BJ (cell line): ENCODE measurements at places on chromosomes 1 and 21. TPM values are rescaled to one million over a fixed set of nuclear protein-coding genes. Genes with fewer than 3 reads are reported as not detected.

The ERICH3 gene
- not detected in 2 replicates for polyA plus RNA-seq

The BTBD8 gene
- polyA plus RNA-seq = 0.43 and 1.1 TPM in 2 replicates

The CD1B gene
- polyA plus RNA-seq = not detected in 2 replicates

GRCh38 chr1:212284332-212284743 is 872 bp upstream of the PPP2R5A start:
- DNase-seq = no peak

The IL22RA1 gene
- not detected in 2 replicates for polyA plus RNA-seq

GRCh38 chr21:42037943-42038342 is 27.8 kb upstream of the ZBTB21 start:
- DNase-seq = no peak

DNA sequence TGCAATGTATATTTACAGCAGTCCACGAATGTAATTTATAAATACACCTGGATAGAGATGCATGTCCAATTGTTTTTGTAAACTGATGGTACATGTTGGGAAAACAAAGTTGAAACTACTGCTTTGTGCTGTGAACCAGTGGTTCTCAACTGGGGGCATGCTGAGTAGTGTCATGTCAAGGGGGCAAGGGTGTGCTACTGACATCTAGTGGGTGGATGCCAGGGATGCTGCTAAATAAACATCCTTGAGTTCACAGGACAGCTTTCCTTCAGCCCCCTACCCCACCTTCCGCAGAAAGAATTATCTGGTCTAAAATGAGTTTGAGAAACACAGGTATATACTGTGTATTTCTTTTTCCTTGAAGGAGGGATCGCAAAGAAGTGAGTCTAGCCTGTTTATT is 95.9 kb downstream of the RASAL2 start:
- DNase-seq = no peak

The ZBTB8B gene
- polyA plus RNA-seq = not detected in 2 replicates

- no peak for DNase-seq
Measured at GRCh38 chr1:10833630-10834557, 37.4 kb upstream of the CASZ1 start.

DNA sequence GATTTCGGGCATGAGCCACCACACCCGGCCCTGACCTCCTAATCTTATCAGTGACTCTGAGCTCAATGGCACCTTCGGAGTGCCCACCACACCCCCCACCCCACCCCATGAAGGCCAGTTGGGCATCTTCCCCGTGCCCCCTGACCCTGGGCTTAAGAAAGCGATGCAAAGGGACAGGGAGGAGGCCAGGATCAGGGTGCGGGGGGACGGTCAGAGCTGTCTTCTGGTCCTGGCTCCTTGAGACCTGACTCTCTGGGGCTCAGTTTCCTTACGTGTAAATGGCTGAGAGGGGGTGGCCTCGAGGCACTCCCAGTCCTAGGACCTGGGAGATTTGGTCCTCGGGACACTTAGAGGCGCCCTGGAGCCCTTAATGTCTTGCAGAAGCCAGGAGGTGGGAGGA is 103.9 kb upstream of the VAMP3 start:
- no peak for DNase-seq

DNA sequence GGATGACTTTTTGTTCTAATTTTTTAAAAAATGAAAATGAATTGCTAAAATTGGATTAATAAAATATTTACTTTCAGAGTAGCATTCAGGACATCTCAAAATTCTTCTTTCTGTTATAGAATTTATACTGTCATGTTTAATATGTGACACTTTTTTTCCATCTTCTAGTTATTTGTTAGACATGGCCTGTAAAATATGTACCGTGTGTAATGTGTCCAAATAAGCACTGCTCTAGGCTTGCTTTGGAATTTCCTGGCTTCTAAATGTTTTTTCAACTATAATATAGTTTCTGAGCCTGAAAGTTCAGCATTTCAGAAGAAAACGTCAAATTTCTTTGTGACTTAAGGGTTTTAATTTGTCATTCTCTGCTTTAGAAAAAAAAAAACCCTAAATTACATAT is 243.6 kb downstream of the DNM3 start:
- DNase-seq = no peak

DNA sequence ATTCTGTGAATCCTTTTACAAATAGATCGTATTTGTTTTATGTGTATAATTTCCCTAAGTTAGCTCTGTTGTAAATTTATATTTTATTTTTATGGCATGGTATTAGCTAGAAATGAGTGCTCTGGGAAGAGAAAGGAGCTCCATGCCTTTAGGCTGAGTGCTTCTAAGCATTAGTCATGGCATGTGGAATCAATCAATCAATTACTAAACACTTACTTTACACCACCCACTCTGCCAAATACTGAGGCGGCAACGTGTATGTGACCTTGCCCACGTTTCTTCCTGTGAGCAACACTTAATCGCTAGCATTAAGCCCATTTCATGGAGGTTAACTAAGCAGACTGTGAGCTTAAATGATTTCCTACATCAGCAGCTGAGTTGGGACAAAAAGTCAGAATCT is 7.2 kb upstream of the BECN2 start:
- peak; percentile 62 for DNase-seq

GRCh38 chr1:116434849-116435248 is 61.8 kb downstream of the ATP1A1 start:
- DNase-seq = no peak

GRCh38 chr1:197429372-197429771 is 161.3 kb downstream of the CRB1 start:
- no peak for DNase-seq

The GCSAML gene
- not detected in 2 replicates for polyA plus RNA-seq

- DNase-seq = no peak
Measured at GRCh38 chr1:48917901-48918603, 141.4 kb upstream of the BEND5 start.

The PPFIA4 gene
- polyA plus RNA-seq = 2.0 and 3.8 TPM in 2 replicates

The SPRR5 gene
- polyA plus RNA-seq = not detected in 2 replicates

DNA sequence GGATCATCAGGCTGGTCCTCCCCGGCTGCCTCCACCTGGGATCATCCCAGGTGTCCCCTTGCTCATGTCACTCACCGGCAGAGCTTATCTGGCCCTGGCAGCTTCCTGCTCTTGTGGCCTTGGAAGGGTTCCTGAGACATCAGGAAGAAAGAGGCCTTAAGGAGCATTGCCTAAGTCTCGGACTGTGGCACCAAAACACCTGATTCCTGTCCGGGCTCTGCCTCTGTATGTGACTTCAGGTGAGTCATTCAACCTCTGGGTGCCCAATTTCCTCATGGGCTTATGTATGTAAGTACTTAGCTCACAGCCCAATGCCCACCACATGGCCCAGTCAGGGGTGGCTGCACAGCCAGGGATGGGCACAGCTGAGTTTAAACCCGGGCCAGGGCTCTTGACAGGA is 255.9 kb upstream of the VAMP3 start:
- DNase-seq = no peak

DNA sequence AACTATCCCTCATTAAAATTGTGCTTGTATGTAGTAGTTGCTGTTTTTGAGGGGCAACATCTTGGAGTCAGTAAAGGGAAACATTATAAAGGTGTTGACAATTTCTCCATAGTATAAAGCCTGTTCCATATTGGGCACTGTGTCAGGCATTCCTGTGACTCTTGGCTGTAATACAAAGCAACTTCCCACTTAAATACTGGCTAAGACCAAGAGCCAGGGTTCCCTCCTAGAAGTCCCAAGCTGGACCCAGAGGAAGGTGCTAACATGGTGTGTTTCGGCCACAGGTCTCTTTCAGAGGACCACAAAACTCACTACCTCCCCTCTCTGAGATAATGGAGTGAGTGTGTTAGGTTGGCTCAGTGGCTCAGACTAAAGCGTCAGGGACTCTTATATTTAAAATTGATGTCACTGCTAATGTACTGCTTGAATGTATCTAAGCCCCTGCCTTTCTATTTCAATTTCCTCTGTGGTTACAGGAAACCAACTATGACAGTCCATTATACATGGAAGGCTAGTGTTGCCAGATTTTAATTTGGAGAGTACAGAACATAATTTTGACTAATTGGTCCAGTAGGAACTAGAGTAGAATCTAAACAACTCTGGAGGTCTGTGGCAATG is 74.7 kb upstream of the RGL1 start:
- no peak for DNase-seq

DNA sequence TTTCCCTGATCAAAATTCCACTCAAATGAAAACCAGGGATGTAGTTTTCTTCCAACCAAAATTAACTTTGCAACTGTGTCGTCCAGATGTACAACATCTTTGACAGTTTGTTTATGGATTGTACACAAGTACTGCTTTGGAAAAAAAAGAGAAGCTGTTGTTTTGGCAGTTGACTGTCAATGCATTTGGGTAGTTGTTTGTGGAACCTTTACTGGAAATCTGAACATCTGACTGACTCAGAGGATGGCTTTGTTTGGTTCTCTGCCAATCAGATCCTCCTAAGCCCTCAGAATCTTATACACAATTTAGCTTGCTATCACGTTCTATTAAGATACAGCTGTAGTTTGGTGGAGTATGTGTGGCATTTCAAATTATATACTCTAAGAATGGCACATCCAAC is 195.0 kb downstream of the KCNK2 start:
- DNase-seq = no peak

The HMCN1 gene
- 13.3 and 16.2 TPM in 2 replicates for polyA plus RNA-seq

DNA sequence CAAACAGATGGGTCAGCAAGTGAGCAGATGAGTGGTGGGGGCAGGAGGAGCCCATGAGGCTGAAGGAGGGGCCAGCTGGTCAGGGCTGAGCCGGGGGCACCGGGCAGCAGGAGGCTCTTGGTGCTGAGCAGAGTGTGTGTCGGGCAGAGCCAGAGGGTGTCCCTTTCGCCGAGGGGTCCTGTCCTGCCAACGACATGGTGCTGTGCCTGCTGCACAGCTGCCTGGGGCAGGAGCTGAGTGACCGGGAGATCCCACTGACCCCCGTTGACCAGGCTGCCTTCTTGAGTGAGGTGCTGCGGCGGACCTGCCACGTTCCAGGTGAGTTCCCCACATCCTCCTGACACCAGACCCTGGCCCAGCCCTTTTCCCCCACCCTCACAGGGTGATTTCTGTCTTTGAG is 27.5 kb downstream of the HYI start:
- DNase-seq = no peak

DNA sequence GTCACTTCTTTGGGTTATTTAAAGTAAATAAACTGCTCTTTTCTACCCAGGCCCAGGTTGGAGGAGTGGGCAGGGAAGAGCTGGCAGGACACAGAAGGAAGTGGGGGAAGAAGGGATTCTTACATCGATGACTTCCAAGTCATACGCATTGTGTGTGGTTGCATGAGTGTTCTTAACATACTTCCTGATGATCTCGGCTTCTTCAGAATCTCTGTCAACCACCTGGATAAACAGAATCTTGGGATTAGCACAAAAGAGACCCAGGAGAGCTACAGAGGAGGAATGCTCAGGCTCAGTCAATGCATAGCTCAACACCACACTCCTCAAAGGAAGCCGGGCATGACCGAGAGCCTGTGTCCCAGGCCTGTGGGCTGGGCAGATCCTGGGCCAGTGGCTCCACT is 42.1 kb downstream of the PARP1 start:
- no peak for DNase-seq

The ZNF362 gene
- polyA plus RNA-seq = 9.1 and 14.4 TPM in 2 replicates

DNA sequence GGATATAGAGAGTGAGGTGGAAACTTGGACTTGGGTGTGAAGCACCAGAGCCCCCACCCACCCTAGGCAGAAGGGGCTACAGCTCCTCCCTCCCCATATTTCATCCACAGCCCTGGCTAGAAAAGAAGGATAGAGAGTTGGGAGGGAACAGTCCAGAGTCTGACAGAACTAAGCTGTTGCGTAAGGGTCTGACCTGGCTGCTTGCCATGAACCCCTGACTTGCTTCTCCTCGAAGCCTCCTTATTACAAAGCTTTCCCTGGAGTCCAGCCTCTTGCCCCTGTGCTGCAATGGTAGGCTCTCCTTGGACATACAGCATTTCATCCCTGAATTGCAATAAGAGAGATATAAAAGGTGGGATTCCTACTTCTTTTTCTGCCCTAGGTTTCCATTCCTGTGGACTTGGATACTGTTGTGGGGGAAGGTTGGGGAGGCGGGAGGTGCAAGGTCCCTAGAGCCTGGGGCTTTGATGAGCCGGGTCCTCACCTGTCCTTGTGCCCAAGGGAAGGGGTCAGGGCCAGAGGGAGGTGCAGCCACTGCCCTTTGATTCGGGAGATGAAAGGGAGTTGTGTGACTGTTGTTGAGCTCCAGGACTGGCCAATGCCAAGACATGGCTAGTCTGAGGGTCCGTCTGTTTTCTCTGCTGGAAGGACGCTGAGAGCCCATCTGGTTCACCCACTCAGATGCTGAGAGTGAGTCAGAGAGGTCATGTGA is 2.7 kb downstream of the RHBG start:
- no peak for DNase-seq

- DNase-seq = no peak
Measured at GRCh38 chr1:62998845-62999649, 215.1 kb downstream of the ATG4C start.

The FOXD2 gene
- polyA plus RNA-seq = 0.07 and 0.09 TPM in 2 replicates

GRCh38 chr1:118007391-118007790 is 77.9 kb downstream of the WDR3 start:
- no peak for DNase-seq

DNA sequence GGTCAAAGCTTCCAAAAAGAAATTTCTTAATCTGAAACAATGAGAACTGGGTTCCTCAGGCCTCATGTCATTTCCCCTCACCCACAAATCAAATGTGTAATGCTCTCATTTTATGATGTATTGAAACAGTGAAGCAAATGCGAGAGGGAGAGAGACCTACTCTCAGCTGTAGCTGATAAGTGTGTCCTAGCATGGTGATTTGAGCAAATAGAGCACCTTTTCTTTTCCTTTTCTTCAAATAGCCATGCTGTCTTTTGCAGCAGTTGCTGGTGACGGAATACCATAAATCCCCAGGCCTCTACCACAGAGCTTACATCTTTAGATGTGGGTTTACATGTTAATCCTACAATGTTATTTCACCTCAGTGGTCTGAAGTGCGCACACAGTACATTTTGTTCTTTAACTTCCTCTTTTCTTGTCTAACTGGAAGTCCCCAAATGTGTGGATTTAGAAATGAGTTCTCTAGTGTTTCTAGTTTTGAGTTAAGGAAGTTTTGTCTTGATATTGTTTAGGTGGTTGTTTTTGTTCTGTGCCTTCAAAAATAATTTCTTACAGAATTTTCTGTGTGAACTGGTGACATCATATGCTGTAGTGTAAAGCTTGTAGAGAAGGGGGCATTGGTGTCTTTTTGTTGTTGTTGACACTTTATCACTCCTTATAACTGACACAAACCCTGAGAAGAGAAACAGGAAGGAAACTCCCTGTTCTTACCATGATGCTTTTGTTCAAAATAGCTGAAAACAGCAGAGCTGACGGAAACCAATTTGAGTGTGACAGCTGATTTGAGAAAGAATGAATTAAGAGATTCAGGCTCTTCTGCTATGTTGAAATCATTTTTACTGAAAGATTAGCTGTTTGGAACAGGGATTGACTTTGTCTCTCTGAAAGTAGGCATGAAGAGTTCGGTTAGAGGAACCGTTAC is 12.2 kb downstream of the SMAP2 start:
- no peak for DNase-seq

GRCh38 chr1:10965546-10966226 is 46.8 kb upstream of the TARDBP start:
- no peak for DNase-seq

The TLR5 gene
- 0.02 and 0.21 TPM in 2 replicates for polyA plus RNA-seq

DNA sequence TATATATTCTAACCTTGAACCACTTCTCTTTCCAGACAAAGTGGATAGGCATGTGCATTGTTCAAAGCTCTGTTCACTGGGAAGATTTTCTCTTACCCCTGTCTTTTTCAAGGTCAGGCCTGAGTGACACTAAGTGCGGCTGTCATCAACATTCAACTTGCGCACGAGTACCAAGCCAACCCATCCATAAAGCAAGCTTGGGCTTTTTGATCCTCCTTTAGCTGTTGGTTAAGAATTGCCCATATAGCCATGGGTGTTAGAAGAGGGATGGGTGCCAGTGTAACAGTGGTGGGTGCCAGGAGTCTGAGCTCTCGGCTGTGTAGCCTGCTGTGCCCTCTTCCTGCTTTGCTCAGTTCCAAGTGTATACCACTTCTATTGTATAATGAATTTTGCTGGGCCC is 136.1 kb downstream of the GLUL start:
- DNase-seq = no peak
